Colonic mucosa (tissue), 4 donors: ENCODE measurements at places on chromosomes 1 and 21. TPM values are rescaled to one million over a fixed set of nuclear protein-coding genes. Genes with fewer than 3 reads are reported as not detected.
A peak's percentile ranks its signal among the peaks of the same experiment; 100 is the strongest.

MTARC1 gene
- 37.0 TPM for total RNA-seq

DNA sequence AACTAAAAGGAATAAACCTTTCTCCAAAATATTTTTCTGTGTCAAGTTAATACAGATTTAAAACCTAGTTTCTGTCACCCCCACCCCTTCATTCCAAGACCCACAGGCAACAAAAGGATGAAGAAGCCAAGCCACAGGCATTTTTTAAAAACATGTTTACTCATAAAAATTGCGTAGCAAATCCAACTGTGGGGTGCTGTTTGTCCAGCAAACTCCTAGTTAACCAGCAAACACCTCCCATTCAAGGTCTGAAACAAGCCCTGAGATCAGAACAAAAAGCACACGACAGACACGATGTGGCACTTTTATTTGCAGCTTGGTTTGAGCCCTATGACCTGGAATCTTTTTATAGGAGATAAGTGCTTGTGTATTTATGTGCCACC, 149.9 kb upstream of the CAMK1G start:
- no peak for DNase-seq

- DNase-seq, result no peak
Measured at GRCh38 chr1:89166705-89167104, 9.1 kb downstream of the GBP7 start.

DNA sequence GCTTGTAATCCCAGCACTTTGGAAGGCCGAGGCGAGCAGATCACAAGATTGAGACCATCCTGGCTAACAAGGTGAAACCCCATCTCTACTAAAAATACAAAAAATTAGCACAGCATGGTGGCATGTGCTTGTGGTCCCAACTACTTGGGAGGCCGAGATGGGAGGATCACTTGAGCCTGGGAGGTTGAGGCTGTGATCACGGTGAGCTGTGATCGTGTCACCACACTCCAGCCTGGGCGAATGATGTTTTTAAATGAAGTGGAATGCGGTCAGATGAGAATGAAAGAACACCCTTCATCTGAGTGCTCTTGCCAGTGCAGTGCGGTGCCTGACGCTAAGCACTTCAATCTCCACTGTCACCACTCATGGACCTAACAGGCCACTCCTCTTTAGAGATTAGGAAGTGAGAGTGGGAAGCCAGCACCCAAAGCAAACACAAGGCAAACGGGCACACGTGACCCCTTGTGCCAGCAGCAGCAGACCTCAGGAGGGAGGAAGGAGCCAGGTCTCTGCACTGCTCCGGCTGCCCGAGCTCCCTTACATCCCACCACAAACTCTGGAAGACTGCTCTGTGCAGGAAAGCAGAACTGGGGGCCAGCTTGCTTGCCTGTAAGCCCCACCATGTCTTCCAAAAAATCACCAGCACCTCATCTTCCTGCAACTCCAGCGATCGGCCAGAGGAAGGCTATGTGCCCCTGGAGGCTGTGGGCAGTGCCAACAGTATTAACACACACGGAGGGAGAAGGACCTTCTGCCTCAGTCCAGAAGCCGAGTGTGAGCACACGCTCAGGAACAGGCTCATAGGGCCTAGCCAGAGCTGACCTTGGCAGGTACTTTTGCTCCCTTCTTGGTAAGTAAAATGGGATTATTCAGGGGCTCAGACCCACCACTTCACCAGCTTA, 9.7 kb downstream of the CTNNBIP1 start:
- DNase-seq, result peak; percentile 76

- no peak for DNase-seq
Measured at GRCh38 chr1:207981976-207982375, 71.1 kb upstream of the CD34 start.

GRCh38 chr1:164977561-164977960, 379.0 kb downstream of the LMX1A start:
- no peak for DNase-seq

GRCh38 chr1:15678578-15678977, 5.5 kb upstream of the PLEKHM2 start:
- DNase-seq, result no peak

GRCh38 chr1:169546087-169546995, 39.9 kb downstream of the F5 start:
- DNase-seq, result peak; percentile 77

DNA sequence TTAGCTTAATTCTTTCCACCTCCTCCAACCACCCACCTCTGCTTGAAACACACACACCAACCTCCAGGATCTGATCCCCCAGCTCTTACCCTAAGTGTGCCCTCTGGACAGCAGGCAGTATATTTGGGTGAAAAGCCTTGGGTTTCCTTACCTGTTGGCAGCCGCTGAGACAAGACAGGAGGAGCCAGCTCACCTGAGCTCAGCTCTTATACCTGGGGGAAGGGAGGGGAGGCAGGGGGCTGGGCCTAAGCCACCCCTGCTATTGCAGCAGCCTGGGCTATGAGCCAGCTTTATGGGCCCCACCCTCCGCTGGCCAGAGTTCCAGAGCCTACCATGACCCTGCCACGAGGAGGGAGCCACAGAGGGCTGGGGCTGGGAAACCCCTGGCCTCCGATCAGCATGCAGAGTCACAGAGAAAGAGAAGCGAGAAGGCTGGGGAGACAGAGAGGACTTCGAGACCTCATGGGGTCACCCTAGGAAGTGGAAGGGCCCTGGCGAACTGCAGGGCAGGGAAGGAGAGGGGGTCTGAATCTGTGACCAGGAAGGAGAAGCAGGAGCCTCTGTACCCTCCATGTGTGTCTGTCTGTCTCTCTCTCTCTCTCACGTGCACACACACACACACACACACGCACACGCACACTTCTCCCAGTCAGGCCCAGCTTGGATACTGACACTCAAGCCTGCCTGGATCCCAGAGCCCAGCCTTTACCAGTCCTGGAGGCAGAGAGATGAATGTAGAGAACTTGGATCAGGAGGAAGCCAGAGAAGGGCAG, at the start of gene S100A14:
Gene S100A14 (minus strand): TSS at position 182 of the 773 bp plus-strand sequence. CDS start 467 bp downstream, outside the sequence.
- peak; percentile 94 for DNase-seq

DNA sequence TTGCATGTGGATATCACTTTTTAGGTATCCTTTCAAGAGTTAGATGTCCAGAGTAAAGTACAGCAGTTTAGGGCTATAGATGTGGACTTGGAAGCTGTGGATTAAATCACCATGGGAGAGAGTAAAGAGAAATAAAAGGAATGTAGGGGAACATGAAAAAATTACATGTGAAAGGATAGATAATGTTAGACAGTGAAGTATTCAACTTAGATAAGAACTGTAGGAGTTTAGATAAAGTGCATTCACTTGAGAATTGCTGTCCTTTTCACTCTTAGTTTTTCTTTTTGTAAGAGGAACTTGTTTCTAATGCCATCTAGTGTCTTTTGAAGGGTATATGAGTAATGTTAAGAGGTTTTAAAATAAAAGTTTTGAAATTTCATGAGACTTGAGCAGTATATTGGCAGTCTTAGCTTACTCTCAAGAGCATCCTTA, 40.1 kb downstream of the MAST2 start:
- no peak for DNase-seq

DNA sequence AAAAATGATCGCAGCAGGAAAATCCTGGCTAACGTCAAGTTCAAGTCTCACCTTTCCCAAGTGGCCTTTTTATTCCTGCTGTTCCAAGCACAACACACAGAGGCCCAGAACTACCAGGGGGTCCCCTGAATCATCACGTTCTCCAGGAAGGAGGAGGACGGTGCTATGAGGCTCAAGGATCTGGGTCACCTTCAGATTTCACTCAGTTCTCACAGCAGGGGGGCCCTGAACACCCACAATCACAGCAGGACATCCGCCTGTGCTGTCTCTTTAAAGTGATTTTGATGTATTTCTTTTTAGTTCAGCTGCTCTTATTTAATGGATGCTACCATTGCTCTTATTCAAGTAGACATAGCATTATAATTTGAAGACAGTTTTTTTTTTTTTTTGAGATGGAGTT, 173.4 kb downstream of the HUNK start:
- DNase-seq, result no peak

DNA sequence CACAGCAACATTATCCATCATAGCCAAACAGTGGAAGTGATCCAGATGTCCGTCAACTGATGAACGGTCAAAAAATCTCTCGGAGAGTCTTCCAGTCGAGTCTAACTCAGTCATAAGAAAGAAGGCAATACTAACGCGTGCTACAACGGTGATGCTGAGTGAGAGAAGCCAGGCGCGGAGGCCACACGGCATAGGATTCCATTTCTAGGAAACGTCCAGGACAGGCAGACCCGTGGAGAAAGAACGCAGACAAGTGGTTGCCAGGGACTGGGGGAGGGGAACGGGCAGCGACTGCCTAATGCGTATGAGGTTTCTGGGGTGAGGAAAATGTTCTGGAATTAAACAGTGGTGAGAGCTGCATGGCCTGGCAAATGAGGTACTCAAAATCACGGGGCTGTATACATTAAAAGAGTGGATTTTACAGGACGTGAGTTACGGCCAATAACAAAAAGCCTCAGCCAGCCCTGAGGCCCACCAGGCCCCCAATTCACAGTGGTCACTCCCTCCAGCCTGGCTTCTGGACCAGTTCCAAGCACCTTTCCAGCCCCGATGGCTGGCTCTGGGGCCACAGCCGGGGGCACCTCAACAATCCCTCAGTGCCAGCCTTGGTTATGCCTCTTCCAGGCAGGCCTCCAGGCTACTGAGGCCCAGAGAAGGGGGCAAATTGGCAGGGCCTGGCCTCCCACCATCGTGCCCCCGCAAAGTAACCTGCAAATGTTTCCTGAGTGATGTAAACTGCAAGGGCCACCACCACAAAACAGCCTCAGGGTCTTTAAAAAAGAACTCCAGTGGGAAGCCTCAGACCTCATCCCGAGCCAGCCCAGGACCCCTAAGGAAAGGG, 3.4 kb downstream of the WNT9A start:
- DNase-seq, result peak; percentile 20
